NCI-H526 treated with DMSO at 0.1 percent for 48 hours (cell line): ENCODE measurements at places on chromosomes 12 and 14.
A peak's percentile ranks its signal among the peaks of the same experiment; 100 is the strongest.

- no peak for DNase-seq
These were observed 229.5 kb downstream of the CACNA1C start for GRCh38 chr12:2282318-2282717.

DNA sequence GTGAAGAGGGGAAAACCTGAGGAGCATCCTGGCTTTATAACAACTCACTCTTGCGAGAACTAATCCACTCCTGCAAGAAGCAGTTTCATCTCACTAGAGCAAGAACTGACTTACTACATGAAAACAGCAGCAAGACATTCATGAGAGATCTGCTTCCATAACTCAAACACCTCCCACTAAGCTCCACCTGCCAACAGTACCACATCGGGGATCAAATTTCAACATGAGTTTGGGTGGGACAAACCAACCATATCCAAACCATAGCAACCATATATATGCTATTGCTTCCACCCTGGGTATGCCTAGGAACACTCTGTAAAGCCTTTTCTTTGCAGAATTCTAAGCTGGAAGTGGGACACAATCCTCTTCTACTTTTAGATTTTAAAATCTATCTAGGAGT, 13.9 kb upstream of the AVPR1A start:
- DNase-seq, result peak; percentile 90

GRCh38 chr12:65881348-65881961, 57.2 kb downstream of the HMGA2 start:
- DNase-seq, result no peak

DNA sequence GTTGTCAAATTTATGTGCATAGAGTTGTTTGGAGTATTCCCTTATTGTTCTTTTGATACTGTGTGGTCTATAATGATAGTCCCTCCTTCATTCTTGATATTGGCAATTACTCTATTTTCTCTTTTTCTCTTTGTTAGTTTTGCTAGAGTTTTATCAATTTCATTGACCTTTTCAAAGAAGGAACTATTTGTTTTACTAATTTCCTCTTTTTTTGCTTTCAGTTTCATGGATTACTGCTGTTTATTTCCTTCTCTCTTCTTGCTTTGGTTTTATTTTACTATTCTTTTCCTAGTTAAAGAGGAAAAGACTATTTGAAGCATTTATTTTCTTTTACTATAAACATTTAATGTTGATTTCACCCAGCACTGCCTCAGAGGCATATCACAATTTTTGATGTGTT, 250.9 kb upstream of the PELI2 start:
- DNase-seq, result no peak

GRCh38 chr12:480831-481816, 21.4 kb downstream of the B4GALNT3 start:
- DNase-seq, result no peak

- no peak for DNase-seq
These were observed 77.6 kb upstream of the DACT1 start for GRCh38 chr14:58560208-58560607.

DNA sequence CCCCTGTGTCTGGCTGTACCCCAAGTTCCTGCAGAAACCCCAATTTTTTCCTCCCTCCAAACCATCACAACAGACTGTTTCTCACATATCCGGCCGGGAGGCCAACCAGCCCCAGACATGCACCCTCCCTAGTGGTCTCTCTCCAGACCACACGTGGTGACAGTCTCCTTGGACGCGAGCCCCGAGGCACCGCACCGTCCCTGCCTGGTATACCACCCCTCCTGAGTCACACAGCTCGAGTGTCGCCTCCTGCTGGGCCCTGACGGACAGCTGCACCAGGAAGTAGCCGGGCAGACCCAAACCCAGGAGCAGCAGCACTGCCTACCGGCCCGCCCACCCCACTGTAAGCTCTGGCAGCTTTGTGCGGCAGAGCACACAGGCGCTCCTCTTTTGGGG, 97.4 kb downstream of the RFLNA start:
- no peak for DNase-seq

DNA sequence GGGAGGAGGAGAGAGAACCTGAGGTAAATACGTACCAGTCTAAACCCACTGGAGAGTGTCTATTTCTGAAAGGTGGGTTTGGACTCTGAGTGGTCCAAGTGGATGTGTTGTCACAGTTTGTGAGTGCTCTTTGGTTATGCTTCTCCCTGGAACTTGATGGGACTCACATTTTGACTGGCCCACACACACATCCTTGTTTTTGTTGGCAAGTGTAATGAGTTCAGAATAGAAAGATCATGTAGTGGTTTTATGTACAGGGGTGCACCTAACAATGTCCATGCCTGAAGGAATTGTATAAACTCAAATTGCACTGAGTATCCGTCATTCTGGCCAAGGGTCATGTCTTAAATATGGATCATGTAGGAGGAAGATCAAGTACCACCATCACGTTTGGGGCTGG, 4.8 kb downstream of the PPFIBP1 start:
- no peak for DNase-seq

GRCh38 chr14:94914191-94914590, 144.3 kb upstream of the GSC start:
- no peak for DNase-seq

DNA sequence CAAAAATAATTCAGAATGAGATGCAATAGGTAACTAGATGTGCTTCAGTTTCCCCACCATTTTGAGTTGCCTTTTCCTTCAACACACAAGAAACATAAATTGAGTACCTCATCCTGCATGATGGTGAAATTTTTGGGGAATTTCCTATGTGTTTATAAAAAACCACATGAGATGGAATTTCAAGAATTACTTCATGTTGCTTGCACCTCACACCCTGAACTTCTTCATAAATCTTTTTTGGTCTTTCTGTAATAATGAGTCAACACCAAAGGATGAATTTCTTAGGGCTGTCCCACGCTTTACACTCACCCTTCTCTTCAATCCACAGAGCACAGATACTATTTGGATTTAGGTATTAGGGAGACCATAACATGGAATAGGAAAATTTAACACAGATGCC, 22.6 kb upstream of the LUM start:
- no peak for DNase-seq

DNA sequence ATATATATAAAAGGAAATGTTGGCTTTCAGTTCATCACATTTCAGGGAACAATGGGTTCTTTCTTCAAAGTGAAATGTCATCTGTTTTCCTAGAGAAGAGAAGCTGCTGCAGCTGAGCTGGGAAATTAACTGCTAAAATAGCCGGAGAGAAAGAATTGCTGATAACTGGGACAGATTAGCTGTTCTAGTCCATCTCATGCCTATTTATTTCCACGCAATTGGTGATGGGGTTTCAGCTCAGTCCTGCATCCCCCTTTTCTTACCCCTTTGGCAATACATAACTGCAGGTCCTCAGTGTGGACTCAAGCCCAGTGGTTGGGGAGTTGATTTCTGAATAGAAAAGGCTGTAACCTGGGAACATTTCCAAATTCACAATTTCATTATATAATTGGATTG, 436.9 kb upstream of the TMEM132C start:
- peak; percentile 86 for DNase-seq

DNA sequence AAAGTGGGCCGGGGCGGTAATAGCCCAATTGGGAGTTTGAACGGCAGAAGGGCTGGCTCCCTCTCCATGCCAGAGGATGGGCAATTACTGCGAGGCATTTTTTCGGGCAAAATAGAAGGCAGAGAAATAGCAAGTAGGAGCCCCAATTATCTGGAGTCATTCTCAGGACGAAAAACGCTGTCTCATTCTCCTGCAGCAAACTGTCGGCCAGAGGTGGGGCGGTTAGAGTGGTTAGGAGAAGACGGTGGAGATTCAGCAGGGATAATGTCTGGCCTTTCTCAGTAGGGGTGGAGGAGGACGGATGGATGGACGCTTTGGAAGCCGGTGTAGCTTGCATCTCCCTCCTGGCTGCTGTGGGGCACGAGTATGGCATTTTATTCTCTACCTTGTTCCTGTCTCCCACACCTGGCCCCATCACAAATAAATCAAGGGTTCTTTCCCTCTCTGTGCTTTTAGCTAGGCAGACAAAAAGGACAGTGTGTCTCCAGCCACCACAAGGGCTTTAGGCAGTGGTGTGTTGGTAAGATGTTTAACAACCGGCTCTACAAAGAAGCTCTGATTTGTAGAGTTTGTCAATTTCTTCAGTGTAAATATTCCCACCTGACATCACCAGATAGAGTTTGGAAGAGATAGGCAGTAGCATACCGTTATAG, 140.5 kb upstream of the LHX5 start:
- no peak for DNase-seq

DNA sequence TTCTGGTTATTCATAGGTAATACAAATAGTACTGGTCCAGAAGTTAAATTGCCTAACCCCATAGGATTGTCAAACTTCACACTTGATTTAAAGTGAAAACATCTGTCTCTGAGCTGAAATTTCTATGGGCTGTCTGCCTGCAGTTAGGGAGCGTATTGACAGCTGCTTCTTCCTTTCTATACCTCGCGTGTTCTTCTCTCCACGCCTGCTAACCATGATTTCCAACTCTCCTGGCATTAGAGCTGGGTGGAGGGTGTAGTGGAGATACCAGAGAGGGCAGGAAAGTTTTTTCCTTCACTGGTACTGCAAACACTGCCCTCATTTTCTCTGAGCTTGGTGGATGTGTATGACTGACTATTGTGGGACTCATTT, 429.0 kb upstream of the FBXO33 start:
- no peak for DNase-seq

- no peak for DNase-seq
These were observed 16.4 kb upstream of the TAS2R30 start for GRCh38 chr12:11150832-11151231.

DNA sequence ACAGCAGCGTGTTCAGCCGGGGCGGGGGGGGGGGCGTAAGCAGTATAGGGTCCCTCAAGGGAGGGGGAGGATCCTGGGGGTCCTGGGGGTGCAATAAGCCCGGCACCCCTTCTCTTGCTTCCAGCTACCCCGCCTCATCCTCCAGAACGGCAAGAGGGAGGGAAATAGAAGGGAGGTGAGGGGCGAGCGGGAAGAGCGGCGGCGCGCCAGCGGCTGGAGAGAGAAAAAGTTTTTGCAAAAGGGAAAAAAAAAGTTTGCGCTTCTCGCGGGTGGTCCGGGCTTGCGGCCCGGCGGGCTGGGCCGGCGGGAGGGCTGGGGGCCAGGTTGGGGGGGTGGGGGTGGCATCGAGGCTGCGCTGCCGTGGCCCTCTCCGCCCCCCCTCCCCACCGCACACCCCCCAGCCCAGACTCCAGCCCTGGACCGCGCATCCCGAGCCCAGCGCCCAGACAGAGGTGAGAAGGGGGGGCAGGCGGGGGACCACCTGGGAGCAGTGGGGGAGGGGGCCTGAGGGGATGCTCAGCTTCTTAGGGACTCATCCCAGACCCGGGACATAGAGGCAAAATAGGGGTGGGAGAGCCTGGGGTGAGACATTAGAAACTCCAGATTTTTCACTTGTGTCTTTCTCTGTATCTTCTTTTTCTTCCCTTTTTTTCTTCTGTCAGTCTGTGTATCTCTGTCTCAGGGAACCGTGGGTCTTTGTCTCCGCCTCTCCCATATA, at the start of gene GLI1:
Gene GLI1 (plus strand): TSS at position 36 of the 718 bp plus-strand sequence. CDS start 3,907 bp downstream, outside the sequence.
- peak; percentile 62 for DNase-seq

DNA sequence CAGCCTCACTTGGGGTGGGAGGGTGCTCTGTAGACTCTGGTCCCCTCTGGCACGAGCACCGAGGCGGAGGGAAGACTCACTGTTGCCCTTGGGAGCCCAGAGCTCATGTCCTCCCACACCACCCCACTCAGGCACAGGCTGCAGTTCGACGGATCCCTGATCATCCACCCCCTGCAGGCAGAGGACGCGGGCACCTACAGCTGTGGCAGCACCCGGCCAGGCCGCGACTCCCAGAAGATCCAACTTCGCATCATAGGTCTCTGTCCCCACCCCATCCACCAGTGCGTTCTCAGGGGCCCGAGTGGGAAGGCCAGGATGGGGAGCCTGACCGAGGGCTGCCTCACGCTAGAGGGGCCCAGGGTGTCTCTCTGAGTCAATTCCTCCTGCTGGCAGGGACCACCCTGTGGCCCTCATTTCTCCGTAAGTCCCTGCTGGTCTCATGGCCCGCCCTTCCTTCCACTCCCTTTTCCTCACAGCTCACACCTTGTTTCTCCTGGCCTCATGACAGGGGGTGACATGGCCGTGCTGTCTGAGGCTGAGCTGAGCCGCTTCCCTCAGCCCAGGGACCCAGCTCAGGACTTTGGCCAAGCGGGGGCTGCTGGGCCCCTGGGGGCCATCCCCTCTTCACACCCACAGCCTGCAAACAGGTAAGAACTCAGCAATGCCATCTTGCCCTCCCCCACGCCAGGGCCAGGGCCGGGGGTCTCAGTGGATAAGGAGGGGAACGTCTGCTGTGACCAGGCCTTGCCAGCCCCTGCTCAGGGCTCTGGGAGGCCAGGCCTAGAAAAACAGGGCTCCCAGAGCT, 27.0 kb downstream of the PAPLN start:
- no peak for DNase-seq

DNA sequence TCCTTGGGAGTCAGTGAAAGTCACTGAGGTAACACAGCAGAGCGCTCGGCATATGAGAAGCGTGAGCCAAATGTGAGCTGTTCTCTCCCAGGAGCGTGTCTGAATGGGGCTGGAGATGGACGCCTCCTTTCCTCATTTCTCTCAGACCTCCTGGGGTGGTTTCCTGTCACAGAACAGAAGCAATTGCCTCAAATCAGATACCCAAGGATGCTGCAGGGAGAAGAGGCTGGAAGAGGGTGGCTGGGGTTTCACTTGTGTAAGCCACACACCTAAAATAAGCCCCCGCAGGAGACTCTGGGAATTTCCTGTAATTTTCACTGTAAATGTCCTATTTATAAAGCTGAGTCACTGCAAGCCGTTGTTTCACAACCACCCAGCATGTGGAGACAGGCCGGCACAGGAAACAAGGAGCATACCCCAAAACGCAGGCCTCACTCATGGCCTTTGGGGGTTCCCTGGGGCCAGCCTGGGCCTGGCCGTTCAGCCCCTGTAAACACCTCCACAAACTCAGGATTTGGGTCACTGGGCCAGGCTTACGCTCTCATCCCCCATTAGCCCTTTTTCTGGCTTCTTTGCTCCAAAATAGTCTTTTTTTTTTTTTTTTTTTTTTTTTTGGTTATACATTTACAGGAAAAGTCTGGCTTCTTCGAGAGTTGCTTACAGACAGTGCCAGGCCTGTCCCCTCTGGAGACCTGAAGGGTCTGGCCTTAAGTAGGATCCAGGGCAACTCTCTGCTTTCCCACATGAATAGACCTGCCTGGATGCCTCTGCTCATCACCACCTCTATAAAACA, 55.3 kb downstream of the VCPKMT start:
- DNase-seq, result no peak

DNA sequence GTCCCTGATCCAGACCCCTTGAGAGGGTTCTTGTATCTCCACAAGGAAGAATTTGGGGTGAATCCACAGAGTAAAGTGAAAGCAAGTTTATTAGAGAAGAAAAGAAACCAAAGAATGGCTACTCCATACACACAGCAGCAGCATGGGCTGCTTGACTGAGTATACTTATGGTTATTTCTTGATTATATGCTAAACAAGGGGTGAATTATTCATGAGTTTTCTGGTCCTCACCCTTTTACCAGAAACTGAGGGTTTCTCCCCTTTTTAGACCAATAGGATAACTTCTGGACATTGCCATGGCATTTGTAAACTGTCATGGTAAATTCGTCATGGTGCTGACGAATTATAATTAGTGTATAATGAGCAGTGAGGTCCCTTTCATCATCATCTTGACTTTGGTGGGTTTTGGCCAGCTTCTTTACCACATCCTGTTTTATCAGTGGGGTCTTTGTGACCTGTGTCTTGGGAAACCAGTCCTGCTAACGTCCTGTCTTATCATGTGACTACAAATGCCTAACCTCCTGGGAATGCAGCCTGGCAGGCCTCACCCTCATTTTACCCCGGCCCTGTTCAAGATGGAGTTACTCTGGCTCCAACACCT, 121.9 kb downstream of the SPTSSA start:
- no peak for DNase-seq

- DNase-seq, result peak; percentile 35
These were observed 525.6 kb downstream of the FLRT2 start for GRCh38 chr14:86055512-86056075.

- no peak for DNase-seq
These were observed 2.6 kb downstream of the SERPINA3 start for GRCh38 chr14:94614802-94615201.
